ENCODE measurements at places on chromosomes 16 and 17. TPM values are rescaled to one million over a fixed set of nuclear protein-coding genes. Genes with fewer than 3 reads are reported as not detected.

STAT3 gene
- 230 TPM for total RNA-seq

ABCC12 gene
- total RNA-seq = not detected

CDH1 gene
- 1.3 TPM for total RNA-seq

FMNL1 gene
- total RNA-seq = 484 TPM

HEATR9 gene
- 0.56 TPM for total RNA-seq

DNAH9 gene
- total RNA-seq = not detected

PROCA1 gene
- total RNA-seq = 7.1 TPM

SLC38A10 gene
- 133 TPM for total RNA-seq

HOXB1 gene
- not detected for total RNA-seq

CRHR1 gene
- total RNA-seq = not detected

MOSMO gene
- 17.6 TPM for total RNA-seq

TP53TG3F gene
- not detected for total RNA-seq

SLC35G6 gene
- total RNA-seq = not detected

GRAPL gene
- total RNA-seq = 23.2 TPM

CCDC40 gene
- total RNA-seq = not detected

HAPSTR1 gene
- total RNA-seq = 70.1 TPM

CEP131 gene
- 10.6 TPM for total RNA-seq

SLC2A4 gene
- not detected for total RNA-seq

C17orf67 gene
- total RNA-seq = 3.0 TPM

ZC3H7A gene
- 89.4 TPM for total RNA-seq

KCNJ18 gene
- not detected for total RNA-seq

TNP2 gene
- total RNA-seq = not detected

TBC1D3K gene
- not detected for total RNA-seq

SMIM36 gene
- not detected for total RNA-seq

ABCA6 gene
- total RNA-seq = 0.32 TPM

EFCAB3 gene
- total RNA-seq = not detected

NECAB2 gene
- total RNA-seq = not detected

SALL1 gene
- total RNA-seq = not detected

FZD2 gene
- total RNA-seq = not detected

AMFR gene
- 50.3 TPM for total RNA-seq

AOC2 gene
- total RNA-seq = 2.6 TPM

GH1 gene
- total RNA-seq = not detected

WNK4 gene
- 0.15 TPM for total RNA-seq

ACSM2A gene
- not detected for total RNA-seq

GINS3 gene
- total RNA-seq = 13.7 TPM

NT5M gene
- 3.5 TPM for total RNA-seq

CACNG1 gene
- not detected for total RNA-seq

OR1E1 gene
- total RNA-seq = not detected

TBC1D3G gene
- not detected for total RNA-seq

ATP1B2 gene
- 0.22 TPM for total RNA-seq

VPS25 gene
- total RNA-seq = 59.0 TPM
